Muscle of arm (tissue), 14 donors: ENCODE measurements at places on chromosomes 3 and 15.

- DNase-seq, result no peak
Measured at GRCh38 chr15:81311752-81312464, 12.0 kb downstream of the STARD5 start.

GRCh38 chr3:126202276-126202675 lies 21.9 kb upstream of the ALDH1L1 start:
- DNase-seq, result no peak

GRCh38 chr15:67033571-67034044 lies 31.8 kb upstream of the SMAD3 start:
- DNase-seq, result no peak

DNA sequence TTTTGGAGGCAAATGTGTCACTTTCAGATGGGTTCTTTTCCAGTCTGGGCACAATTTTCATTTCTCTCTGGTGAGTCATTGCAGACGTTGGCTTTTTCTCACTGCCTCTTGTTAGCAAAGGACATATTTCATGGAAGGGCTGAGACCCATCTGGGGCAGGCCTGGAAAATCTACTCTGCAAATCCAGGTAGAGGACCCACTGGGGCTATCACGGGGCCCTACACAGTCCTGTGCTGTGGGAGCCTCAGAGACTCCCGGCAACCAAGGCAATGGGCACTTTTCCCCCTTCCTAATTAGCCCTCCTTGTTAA lies 58.0 kb downstream of the HRH1 start:
- no peak for DNase-seq

DNA sequence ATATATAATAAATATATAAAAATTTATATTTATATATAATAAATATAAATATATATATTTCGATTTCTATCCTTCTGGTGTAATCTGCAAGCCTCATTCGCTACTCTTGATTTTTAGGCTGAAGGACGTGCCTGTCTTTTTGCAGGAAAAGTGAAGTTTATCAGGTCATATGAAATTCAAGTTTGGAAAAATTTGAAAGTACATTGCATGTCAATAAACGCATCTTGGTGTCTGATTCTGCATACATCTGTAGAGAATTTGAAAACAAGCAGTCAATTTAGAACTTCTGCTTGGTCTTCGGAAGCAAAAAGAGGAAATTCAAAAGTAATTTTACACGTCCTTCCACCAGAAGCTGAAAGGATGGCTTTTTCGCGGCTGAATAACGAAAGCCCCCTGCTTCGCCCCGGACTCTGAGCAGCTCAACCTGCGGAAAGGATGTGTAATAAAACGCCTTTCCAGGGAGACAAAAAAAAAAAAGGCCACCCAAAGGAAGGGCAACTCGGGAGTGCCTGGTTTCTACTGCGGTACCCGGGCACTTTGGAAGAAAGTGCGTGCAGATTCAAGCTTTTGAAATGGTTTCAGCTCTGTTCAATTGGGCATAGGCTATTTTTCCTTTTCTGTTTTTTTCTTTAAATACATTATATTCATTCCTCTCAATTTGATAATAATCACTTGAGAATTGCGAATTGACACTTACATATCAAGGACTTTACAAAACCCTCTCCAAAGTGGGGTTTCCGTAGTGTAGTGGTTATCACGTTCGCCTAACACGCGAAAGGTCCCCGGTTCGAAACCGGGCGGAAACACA lies 1.5 kb upstream of the MYNN start:
- DNase-seq, result peak; percentile 92

- DNase-seq, result no peak
Measured at GRCh38 chr3:185225523-185225922, 28.3 kb downstream of the EHHADH start.

- DNase-seq, result peak; percentile 31
Measured at GRCh38 chr3:68667346-68667745, 265.0 kb downstream of the TAFA4 start.

- no peak for DNase-seq
Measured at GRCh38 chr3:78918361-78919020, 849.3 kb downstream of the ROBO1 start.

DNA sequence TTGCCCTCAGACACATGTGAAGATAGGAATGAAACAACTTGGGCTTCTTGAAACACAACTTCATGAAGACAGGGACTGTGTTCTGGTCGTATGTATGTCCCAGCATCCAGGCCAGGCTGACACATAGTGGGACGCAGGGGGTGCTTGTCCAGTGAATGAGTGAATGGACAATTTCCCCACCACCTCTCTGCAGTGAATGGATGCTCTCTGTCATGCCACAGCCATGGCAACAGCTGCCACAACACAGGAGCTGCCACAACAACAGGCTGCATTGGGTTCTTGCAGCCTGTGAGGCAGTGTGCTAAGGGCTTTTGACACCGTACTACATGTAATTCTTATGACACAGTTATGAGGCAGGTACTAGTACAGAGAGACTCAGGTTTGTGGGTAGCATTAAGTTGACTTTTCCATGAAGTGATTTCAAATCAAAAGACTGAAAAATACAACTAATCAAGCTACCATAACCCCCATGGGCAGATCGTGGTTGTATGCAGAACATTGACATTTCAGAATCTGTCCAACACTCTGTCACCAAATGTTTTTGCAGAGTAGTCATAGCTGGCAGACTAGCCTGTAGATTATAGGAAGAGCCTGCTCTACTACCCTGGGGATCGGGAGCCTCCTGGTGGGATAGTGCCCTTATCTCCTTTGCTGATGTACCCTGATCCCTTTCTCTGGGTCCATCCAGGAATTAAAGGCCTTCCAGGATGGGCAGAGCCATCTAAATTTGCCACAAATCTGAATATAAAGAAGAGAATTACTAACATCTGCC lies 40.8 kb downstream of the CLSTN2 start:
- no peak for DNase-seq

DNA sequence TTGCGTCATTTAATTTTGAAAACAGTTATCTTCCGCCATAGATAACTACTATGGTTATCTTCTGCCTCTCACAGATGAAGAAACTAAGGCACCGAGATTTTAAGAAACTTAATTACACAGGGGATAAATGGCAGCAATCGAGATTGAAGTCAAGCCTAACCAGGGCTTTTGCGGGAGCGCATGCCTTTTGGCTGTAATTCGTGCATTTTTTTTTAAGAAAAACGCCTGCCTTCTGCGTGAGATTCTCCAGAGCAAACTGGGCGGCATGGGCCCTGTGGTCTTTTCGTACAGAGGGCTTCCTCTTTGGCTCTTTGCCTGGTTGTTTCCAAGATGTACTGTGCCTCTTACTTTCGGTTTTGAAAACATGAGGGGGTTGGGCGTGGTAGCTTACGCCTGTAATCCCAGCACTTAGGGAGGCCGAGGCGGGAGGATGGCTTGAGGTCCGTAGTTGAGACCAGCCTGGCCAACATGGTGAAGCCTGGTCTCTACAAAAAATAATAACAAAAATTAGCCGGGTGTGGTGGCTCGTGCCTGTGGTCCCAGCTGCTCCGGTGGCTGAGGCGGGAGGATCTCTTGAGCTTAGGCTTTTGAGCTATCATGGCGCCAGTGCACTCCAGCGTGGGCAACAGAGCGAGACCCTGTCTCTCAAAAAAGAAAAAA lies 1.2 kb downstream of the B2M start:
- peak; percentile 81 for DNase-seq

DNA sequence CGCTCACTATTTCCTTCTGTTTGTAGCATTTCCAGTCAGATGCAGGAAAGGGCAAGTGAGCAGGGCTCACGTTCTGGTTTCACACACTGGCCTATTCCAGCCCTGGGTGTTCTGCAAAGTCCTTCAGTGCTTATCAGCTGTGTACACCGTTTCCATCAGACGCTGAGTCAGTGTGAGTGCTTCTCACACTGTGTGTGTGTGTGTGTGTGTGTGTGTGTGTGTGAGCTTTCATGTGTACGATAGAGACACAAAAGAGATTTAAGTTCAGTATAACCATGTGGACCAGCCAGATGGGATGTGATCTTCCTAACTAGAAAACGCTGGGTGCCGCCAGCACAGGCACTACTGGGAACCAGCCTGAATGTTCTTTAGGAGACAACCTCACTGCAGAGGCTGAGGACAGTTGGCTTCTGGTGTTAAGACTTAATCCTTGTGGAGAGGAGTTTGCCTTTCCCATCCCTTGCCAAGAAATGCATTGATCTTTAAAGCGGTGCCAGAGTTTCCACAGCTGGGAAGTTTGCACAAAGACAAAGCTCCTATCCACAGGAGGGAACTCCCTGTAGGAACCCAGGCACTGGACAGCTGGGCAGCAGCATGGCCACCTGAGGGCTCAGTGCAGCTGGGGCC lies 3.9 kb upstream of the CHSY1 start:
- peak; percentile 57 for DNase-seq

GRCh38 chr3:124834723-124835718 lies 52.1 kb downstream of the ITGB5 start:
- DNase-seq, result peak; percentile 44

DNA sequence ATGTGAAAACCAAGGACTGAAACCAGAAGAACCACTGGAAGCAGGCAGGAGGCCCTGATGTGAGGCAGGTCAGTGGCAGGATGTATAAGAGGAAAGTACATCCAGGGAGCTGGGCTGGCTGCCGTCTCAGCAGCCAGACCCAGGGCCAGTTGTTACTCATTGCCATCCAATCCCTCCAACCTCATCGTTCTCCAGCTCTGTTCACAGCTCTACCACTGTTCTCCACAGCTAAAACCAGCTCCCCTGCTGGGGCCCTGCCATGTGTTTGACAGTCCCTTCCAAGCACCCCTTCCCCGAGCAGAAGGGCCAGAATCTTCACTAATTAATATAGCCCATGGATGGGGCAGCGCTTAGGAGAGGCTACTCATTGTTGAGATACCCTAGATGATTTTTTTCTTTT lies 206.6 kb downstream of the MECOM start:
- no peak for DNase-seq

GRCh38 chr3:119588112-119588511 lies 8.8 kb downstream of the ADPRH start:
- DNase-seq, result peak; percentile 34

DNA sequence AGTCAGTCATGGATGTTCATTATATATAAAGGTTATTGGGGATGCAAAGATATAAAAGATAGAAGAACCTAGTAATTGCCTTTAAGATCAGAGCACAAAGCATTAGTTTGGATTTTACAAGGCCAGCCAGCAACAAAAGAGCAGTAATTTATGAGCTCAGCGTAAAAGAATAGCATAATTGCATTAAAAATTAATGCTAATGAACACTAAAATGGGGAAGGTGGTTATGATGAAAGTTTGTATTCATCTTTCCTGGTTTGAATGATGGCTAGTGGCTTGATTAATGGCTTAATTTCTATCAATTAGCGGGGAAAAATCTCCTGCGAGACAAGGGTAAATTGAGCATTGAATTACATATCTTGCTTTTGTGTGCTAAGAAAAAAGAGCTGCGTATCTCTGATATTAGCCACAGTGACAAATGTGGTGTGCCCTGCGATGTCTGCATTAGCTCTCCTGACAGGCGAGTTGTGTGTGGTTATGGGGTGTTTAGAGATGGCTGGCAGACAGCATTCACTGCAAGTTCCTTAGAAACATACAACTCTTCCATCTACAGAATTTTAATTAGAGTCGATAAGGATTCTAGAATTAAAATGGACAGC lies 42.8 kb upstream of the MLF1 start:
- no peak for DNase-seq

DNA sequence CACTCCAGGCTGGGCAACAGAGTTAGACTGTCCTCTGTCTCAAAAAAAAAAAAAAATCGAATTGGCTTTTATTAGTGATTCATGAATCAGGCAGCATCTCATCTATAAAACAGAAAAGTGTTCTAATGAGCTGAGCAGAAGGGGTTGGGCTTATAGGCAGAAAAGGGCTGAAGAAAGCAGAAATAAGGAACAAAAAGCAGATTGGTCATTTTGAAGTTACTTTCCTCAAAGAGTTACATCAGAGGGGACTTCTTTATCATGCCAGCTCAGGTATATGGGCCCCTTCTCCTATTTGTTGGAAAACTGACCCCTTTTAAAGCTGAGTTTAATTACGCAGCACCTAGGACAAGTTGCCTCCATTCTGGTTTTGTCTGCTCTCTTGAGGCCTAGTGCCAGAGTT lies 722 bp upstream of the POGLUT1 start:
- peak; percentile 6 for DNase-seq

DNA sequence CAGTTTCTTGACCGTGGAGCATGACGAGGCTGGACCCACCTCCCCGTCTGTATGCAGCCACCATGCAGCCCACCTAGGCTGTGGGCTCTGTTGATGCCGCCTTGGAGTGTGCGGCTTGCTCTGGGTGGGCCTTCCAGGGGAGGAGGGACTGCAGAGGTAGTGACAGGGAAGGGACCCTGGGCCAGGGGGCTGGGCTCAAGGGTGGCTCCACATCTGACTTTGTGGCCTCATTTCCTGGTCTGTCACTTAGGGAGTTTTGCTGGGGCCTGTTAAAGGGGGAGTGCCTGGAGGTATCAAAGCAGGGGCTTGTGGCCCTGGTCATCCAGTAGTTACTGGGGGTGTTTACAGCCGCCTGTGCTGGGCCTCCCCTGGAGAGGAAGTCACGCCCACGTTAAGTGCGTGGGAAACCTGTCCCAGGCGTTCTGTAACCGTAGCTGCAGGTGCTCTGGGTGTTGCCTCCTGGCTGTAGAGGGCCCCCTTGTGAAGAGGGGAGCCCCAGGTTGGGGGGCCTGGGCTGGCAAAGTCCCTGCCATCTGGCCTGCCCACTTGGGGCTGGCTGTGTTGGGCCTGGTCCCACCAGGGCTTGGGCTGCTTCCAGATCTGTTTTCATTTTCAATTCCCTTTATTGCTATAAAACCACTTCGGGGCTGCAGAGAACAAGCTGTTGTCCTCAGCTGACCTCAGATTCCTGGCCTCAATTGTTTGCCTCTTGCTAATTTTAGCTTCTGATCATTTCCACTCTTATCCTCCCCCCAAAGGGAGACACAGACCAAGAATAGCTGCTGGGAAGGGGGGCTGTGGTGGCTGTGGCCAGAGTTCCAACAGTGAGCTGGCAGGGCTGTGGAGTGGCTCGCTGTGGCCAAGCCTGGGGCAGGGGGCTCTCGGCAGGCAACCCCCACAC lies 26.5 kb downstream of the KLF13 start:
- DNase-seq, result peak; percentile 65

DNA sequence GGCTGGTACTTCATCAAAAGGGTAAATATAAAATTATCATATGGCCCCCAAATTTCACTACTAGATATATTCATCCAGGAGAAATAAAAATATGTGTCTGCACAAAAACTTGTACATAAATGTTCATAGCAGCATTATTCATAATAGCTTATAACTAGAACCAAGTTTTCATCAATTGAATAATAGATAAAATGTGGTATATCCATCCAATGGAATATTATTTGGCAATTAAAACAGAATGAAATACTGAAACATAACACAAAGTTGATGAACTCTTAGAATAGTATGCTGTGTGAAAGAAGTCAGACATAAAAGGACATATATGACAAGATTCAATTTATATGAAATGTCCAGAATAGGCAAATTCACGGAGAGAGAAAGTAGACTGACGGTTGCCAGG lies 389.3 kb upstream of the ADAMTS9 start:
- DNase-seq, result no peak

DNA sequence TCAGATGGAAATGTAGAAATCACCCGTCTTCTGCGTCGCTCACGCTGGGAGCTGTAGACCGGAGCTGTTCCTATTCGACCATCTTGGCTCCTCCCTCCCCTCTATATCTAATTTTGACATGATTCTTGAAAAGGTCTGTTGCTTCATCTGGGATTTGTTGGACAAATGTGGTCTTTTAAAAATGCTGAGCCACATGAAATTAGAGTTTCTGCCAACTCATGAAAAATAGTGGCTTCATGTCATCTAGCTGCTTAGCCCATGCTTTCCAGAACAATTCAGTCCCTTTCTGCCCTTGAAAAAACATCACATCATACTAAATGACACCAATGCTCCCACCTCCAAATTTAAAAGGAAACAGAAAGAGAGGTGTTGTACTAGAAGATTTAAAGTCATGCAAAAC lies 148.6 kb upstream of the EIF1B start:
- DNase-seq, result no peak
